RWPE1 (cell line): ENCODE measurements at places on chromosomes 5 and 9.
A peak's percentile ranks its signal among the peaks of the same experiment; 100 is the strongest.

DNA sequence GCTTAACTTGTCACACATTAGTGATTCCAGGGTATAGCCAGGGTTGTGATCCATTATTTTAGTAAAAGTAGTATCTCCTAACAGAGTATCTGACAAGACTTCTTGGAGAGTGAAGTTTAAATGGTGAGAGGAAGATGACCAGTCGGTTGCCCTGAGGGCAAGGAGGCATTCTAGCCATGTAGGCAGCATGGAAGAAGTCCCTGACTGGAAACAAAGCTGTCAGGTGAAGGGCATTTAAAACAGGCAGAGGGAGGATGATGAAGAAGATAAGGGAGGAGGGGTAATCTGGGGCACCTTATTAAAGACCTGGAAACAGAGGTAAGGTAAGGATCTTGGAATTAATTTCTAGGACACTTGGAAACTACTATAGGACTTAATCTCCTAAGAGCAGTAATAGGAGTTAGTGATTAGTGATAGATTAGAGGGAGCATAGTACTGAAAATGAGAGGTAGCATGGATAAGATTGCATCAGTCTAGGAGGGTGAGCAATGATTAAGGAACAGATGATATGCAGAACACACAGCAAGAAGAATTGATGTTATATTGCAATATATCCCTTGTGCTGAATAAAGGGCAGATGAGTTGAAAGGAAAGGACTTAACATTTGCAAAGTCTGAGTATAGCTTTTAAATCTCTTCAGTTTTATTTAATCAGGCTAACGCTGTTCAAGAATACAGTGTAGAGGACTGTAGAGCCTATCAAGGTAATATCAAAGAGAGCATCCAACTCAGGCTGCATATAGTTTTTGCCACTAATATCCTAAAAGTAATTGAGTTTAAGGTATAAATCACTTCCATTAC, 9.6 kb downstream of the KIF2A start:
- DNase-seq, result no peak

DNA sequence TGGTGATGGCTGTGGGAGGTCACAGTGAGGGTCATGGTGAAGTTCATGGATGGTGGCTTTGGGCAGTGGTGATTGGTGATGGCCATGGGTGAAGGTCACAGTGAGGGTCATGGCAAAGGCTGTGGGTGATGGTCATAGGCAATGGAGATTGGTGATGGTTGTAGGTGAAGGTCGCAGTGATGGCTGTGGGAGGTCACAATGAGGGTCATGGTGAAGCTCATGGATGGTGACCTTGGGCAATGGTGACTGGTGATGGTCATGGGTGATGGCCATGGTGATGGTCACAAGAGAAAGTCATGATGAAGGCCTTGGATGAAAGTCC, 115.6 kb upstream of the IRX4 start:
- DNase-seq, result no peak

DNA sequence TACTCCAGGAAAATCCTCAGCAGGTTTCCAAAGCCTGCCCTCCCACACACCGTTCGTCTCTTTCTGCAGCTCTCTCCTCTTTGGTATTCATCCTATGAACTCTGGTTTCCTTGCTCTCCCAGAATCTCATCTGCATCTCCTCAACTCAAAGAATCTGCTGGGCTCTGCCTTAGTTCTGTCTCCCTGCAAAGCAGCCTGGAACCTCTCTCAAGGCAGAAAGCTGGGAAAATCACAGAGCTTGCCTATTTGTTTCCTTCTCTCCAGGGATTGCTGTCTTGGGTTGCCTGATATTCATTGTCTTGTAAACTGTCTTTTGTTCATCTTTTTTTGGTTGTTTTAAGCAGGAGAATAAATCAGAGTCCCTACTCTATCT, 5.3 kb upstream of the ERAP2 start:
- no peak for DNase-seq

- DNase-seq, result peak; percentile 80
Observed at GRCh38 chr5:141935538-141935937, 11.9 kb downstream of the DELE1 start.

- DNase-seq, result no peak
Observed at GRCh38 chr9:136036050-136036449, 59.0 kb downstream of the NACC2 start.

DNA sequence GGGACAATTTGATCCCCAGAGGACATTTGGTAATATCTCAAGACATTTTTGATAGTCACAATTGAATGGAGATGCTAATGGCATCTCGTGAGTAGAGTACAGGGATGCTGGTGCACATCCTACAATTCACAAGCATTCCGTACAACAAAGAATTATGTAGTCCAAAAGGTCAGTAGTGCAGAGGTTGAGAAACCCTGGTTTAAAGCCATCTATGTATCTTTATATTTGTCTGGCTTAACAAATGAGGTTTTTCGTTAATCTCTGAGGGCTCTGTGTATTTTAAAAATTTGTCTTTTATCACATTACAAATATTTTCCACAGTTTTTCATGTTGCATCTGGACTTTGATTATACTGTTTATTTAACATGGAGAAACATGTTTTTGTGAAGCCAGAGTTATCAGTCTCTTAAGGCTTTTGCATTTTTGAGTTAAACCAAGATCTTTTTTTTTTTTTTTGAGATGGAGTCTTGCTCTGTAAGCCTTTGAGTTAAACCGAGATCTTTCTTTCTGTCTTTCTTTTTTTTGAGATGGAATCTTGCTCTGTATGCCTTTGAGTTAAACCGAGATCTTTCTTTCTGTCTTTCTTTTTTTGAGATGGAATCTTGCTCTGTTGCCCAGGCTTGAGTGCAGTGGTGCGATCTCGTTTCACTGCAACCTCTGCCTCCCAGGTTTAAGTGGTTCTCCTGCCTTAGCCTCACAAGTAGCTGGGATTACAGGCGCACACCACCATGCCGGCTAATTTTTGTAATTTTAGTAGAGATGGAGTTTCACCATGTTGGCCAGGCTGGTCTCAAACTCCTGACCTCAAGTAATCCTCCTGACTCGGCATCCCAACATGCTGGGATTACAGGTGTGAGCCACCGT, 2.8 kb downstream of the HSDL2 start:
- DNase-seq, result no peak

- DNase-seq, result peak; percentile 47
Observed at GRCh38 chr9:93577078-93577974, 942 bp downstream of the PHF2 start.

GRCh38 chr9:114400219-114400618, 12.4 kb upstream of the AKNA start:
- DNase-seq, result peak; percentile 57

DNA sequence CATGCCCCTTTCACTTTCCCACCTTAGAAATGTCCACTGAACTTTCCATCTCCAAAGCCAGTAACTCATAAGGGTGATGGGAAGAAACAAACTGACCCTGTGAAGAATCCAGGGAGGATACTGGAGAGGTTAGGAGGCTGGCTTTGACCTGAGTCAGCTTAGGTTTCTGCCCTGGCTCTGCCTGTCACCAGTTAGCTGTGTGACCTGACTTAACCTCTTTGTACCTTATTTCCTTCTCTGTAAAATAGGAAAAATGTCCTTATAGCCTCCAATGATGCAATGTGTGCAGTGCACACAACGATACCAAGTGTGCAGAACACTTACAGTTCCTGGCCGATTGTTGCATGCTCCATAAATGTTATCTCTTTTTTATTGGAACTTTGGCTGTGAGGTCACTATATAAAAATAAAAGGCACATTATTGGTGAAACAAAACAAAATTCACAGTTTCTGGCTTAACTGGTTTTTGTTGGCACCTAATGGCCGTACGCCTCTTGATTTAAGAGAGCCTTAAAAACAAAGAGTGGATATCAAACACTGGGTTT, 37.8 kb downstream of the GABRP start:
- no peak for DNase-seq

DNA sequence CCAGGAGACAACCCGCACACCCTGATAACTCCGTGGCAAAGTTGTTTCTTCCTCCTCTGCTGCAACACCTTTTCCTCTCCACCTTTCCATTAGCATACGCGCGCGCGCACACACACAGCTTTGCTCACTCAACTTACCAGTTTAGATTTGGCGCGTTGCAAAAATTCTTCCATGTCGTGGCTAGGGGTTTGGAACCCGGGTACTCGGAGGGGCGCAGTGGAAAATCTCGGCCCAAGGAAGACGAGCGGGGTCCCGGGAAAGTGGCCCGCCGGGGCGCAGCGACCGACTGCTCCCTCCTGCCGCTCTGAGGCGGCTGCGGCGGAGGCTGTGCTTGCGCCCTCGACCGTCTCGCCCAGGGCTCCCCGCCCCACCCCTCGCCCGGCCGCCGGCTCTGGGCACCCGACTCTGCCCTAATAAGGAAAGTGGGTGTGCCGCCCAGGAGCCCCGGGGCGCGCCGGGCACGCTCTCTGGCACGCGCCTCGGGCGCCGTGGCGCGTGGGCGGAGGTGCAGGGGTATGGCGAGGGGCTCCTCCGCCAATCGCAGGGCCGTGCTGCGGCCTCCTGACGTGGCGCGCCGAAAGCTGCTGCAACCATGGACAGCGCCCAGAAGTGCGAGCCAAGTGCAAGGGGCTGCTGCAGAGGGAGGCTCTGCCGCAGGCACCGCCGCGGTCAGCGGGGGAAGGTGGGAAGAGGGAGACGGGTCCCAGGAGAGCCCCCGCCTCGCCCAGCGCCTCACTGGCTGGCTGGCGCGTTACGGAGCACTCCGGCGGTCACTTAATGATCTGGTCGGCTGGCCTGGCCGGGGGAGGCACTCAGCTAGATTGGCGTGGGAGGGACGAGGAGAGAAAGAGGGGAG, at the start of gene PRUNE2:
Gene PRUNE2 (minus strand): TSS at position 324 of the 856 bp plus-strand sequence. CDS start 151 bp downstream, at position 173.
- peak; percentile 66 for DNase-seq

DNA sequence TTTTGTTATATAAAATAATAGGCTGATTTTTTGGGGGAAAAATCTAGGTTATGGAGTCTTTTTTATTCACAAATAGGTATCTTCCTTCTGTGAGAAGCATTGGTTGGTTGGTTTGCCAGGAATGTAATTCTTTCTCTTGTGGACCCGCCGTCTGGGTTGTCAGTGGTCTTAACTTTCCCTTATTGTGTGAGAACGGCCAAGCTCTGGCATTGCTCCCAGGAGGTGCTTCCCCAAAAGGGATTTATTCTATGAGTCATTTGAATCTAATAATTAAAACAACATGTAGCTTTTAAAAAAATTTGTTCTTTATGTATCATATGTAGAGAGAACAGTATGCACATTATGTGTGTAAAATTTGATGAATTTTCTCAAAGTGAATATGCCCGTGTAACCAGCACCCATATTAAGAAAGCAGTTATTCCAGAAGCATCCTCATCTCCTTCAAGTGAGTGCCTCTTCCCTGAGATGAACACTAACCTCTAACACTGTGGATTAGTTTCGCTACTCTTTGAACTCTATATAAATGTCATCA, 114.4 kb downstream of the MAST4 start:
- no peak for DNase-seq

GRCh38 chr5:179668391-179668790, 12.4 kb downstream of the CBY3 start:
- DNase-seq, result no peak

DNA sequence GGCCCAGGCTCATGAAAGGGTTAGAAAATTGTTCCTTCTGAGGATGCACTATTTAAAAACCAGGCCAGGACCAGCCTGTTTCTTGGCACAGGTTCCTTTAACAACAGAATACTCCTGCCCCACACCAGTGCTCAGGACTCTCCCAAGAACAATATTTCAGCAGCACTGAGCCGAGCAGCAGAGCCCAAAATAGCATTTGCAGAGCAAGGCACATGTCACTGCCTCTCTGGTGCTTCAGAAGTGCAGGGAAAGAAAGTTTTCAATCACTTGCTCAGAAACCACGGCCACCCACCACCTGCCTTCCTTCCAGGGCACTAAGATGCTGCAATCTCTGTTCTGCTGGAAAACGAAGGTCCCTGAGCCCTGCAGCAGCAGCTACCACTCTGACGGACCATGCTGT, 77.6 kb downstream of the SIL1 start:
- DNase-seq, result no peak

GRCh38 chr9:18077941-18078678, 395.8 kb upstream of the ADAMTSL1 start:
- DNase-seq, result no peak

- no peak for DNase-seq
Observed at GRCh38 chr5:9479361-9479760, 66.5 kb downstream of the SEMA5A start.

- DNase-seq, result no peak
Observed at GRCh38 chr5:149211566-149211965, 60.1 kb upstream of the AFAP1L1 start.

GRCh38 chr9:95108777-95109176, 208.7 kb downstream of the FANCC start:
- no peak for DNase-seq

DNA sequence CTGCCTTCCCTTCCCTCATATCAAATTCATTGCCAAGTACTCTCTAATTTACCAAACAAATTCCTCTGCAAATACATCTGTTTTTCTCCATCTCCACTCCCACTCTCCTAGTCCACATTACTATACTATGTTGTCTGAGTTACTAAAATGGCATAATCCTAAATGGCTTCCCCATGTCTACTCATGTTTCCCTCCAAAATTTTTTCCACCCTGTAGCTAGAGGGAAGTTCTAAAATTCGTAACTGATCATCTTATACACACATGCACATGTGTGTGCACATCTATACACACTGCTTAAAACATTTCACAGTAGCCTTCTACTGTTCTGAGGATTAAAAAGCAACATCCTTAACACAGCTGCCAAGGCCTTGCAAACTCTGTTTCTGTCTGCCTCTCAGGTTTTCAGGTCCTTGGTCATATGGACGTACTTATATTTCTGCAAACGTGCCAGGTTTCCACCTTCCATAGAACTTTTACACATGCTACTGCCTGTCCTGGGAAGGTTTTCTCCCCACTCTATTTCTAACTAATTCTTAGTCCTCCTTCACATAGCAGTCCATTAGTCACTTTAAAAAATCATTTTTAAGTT, 140.6 kb downstream of the LURAP1L start:
- DNase-seq, result no peak

- DNase-seq, result no peak
Observed at GRCh38 chr9:18550286-18550685, 76.3 kb downstream of the ADAMTSL1 start.

DNA sequence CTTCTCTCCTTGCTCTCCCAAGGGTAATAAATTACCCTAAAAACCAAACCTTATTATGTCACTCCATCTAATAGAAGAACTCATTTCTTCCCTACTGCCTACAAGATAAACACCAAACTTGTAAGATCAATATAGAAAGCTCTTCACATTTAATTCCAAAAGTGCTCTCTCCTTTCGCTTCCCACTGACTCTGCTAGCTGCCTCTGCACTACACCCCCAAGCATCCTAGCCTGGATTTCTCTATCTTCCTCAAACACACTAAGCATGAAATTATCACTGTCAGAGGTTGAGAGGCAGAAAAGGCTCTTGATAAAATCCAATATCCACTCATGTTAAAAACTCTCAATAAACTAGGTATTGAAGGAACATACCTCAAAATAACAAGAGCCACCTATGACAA, 162.4 kb downstream of the KCNN2 start:
- no peak for DNase-seq

- no peak for DNase-seq
Observed at GRCh38 chr9:114570742-114571141, 16.8 kb upstream of the ATP6V1G1 start.

DNA sequence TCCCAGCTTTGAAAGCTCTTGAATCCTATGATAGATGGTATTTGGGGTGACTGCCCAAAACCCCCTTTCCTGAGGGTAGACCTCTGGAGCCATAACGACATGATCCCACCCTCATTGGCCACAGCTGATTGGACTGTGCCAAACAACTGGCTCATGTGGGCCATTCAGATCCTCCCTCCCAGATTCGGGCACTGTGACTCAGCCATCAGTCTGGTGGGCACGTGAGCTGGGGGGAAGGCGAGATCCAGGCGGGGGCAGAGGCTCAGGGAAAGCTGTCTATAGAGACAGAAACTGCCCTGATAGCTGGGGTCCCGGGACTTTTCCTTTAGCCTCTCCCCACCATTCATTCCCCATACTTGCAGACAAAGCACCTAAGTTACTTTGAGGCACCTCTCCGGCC, 15.1 kb upstream of the NCS1 start:
- DNase-seq, result no peak
